ENCODE measurements at places on chromosomes 16 and 17.

DNA sequence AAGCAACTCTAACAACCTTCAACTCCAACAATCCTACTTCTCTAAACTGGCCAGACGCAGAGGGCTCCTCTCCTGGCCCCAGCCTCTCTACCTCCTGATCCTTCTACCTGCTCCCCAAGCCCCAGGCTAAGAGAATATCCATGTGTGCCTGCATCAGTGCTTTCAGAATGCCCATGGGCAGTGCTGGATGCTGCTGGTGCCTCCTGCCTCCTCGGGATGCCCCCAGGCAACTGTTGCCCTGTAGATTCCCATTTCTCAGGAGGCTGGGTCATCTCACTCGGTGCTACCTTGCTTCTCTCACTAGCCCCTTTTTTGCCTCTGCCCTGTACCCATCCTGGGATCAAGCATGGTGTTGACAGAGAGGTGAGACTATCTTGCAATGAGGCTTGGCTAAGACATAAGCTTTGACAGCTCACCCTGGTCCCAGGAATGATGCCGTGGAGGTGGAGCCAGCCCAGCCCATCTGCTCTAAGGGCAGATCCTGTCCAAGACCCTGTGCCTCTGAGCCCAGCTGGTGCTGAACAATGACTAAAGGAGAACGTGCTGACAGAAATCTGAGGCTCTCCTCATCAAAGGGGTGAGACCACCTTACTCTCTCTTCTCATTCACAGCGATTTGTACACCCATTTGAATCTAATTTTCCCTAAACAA is 19.4 kb upstream of the SUPT4H1 start:
- peaks cover 13% of the 10 kb centered on the region for H3K4me1 ChIP-seq
- no peak for DNase-seq
- H3K27ac ChIP-seq, result no peak overlapping the region

- peaks cover 100% of the 10 kb centered on the region for H3K36me3 ChIP-seq
- H3K27ac ChIP-seq, result peak overlapping the region; percentile 60
- no peaks in the 10 kb centered on the region for H3K27me3 ChIP-seq
- peaks cover 6% of the 10 kb centered on the region for H3K4me1 ChIP-seq
- no peak for DNase-seq
Observed at GRCh38 chr17:58504826-58505351, 9.5 kb downstream of the MTMR4 start.

GRCh38 chr17:81577278-81578000 is 25.3 kb upstream of the FAAP100 start:
- H3K27ac ChIP-seq, result no peak overlapping the region
- H3K36me3 ChIP-seq, result peaks cover 68% of the 10 kb centered on the region
- no peak overlapping the region for H3K4me3 ChIP-seq
- H3K4me1 ChIP-seq, result no peaks in the 10 kb centered on the region

- H3K27me3 ChIP-seq, result peaks cover 4% of the 10 kb centered on the region
- no peaks in the 10 kb centered on the region for H3K36me3 ChIP-seq
- DNase-seq, result no peak
- H3K4me1 ChIP-seq, result no peaks in the 10 kb centered on the region
- H3K27ac ChIP-seq, result no peak overlapping the region
- no peak overlapping the region for H3K4me3 ChIP-seq
Observed at GRCh38 chr17:51373489-51374152, 113.3 kb downstream of the UTP18 start.

DNA sequence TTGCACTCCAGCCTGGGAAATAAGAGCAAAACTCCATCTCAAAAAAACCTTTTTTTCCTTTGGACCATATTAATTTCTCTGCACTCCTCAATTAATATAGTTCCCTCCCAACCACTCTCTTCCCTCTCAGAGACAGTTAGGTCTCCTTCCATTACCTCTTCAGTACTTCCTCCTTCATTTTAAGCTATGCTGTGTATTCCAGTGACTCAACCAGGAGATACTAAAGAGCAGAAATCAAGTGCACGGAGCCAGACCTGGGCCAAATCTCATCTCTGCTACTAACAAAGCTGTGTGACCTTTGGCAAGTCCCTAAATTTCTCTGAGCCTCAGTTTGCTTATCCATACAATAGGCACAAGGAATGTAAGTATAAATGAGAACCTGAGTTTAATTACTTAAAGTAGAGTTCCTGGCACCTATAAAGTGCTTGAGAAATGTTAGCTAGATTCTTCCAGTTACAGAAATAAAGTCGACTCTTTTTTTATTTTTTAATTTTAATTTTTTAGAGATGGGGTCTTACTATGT is 8.5 kb downstream of the PECAM1 start:
- H3K27ac ChIP-seq, result peak overlapping the region; percentile 55
- H3K36me3 ChIP-seq, result peaks cover 13% of the 10 kb centered on the region
- H3K27me3 ChIP-seq, result no peaks in the 10 kb centered on the region
- DNase-seq, result peak; percentile 3
- H3K4me3 ChIP-seq, result no peak overlapping the region

- DNase-seq, result no peak
- H3K4me1 ChIP-seq, result peaks cover 18% of the 10 kb centered on the region
- H3K4me3 ChIP-seq, result no peak overlapping the region
- H3K27me3 ChIP-seq, result no peaks in the 10 kb centered on the region
- H3K36me3 ChIP-seq, result peaks cover 9% of the 10 kb centered on the region
- no peak overlapping the region for H3K27ac ChIP-seq
Observed at GRCh38 chr16:19716183-19716582, 1.8 kb downstream of the KNOP1 start.

DNA sequence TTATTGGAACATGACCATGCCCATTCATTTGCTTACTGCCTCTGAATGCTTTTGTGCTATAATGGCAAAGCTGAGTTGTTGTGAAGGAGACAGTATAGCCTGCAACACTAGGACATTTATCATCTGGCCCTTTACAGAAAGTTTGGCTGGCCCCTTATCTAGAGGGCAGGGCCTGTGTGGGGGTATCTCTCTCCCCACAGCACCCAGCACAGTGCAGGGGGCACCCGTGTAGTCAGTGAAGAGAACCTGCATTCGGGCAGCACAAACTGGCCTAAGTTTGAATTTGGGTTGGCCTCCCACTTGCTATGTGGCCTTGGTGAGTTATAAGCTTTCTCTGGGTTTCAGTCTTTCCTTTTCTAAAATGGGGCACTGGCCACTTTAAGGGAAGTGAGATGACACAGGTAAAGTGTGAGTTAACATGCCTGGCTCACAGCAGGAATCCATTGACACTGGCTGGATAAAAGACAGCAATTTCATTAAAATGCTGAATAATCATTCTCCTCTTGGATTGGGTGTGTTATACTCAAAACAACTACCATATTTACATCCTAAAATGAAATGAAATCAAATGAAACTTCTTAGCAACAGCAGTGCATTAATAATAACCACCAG is 12.1 kb downstream of the UBE2O start:
- DNase-seq, result no peak
- no peaks in the 10 kb centered on the region for H3K36me3 ChIP-seq
- H3K27ac ChIP-seq, result no peak overlapping the region
- peaks cover 3% of the 10 kb centered on the region for H3K4me1 ChIP-seq

All from upper lobe of right lung (tissue), 1 donor.